ENCODE measurements at places on chromosomes 2 and 18.
A peak's percentile ranks its signal among the peaks of the same experiment; 100 is the strongest.

- no peak for DNase-seq
Observed at GRCh38 chr2:156199588-156199987, 132.9 kb downstream of the NR4A2 start.

DNA sequence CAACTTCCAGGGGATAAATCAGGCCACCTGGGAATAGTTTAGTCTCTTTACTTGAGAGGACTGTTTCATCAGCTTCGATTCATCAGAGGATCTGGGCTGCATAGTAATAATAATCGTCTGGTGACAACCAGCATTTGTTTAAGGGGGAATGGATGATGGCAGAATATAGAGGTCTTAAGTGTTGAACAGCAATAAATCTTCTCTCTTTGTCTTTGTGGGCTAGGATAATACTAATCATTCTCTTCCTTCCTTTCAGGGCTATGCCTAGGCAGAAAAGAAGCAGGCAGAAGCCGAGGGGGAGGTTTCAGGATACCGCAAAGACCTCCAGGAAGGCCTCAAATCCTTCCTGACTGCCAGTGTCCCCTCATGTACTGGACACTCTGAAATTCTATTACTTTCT is 150.4 kb upstream of the GAREM1 start:
- no peak for DNase-seq

DNA sequence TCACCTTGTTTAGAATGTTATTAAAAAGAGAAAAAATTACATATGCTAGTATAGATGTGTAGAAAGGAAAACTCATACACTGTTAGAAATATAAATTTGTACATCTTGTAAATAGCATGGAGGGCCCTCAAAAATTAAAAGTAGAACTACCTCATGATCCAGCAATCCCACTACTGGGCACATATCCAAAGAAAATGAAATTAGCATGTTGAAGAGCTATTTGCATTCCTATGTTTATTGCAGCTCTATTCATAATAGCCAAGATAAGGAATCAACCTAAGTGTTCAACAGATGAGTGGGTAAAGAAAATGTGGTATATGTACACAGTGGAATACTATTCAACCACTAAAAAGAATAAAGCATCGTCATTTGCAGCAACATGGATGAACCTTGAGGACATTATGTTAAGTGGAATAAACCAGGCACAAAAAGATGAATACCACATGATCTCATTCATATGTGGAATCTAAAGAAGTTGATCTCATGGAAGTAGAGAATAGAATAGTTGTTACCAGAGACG is 251.5 kb upstream of the THUMPD2 start:
- DNase-seq = no peak

DNA sequence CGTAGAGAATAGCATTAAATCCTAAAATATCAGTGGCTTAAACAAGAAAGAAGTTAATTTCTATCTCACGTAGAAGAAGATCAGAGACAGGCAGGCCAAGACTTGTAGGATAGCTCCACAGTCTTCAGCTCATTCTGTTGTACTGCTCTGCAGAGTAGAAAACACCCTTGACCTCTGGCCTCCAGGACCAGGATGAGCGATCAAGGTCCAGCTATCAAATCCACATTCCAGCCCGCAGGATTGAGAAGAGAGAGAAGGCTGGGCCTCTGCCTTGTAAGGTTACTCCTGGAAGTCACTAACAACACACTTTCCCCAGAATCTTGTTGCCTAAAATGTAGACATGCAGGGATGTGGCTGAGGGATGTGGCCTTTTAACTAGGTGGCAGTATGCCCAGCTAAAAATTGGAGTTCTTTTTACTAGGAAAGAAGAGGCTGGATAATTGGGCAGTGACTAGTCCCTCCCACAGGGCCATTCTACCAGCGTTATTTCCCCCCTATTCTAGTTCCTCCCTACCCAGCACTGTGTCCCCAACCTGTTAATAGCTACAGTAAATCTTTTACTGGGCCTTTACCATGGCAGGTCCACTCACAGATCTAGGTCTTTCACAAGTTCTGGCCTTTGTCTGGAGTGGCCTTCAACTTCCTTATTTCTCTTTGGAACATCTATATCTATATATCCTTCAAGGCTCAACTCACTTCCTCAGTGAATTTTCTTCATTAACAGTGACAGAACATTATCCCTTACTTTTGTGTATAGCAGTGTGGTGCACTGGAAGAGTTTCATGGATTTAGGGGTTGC is 165.0 kb downstream of the DIS3L2 start:
- DNase-seq = no peak

GRCh38 chr2:237465515-237466148 is 21.4 kb upstream of the MLPH start:
- DNase-seq = peak; percentile 88

DNA sequence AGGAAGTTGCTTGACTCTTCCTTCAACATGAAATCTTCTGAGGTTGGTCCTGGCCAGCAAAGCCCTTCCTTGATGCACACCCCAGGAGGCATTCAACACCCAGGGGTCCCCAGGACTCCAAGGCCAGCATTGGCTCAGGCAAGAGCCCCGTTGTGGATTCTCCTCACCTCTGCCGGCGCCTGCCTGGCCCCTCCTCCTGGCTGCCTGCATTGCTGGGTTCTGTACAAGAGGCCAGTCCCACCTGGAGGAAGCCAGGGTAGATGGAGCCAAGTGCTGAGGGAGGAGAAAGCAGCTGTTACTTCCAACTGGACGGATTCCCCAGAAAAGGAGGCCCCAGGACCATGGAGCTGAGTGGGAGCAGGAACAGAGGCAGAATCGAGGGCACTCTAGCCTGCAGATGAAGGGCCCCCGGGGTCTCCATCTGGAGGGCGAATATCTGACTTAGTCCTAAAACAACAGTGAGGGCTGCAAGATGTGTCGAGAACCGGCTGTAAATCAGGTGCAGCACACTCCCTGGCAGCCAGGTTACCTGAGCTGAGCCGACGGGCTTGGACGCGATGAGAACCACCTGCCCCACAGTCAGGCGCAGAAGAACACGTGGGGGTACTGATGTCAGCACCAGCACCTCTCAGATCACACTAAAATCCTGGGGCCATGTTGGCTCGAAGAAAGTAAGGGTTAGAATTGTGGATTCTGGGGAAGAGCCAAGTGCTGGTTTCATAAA is 399.6 kb upstream of the SALL3 start:
- DNase-seq = no peak

- no peak for DNase-seq
Observed at GRCh38 chr2:52253416-52253980, 1221.6 kb upstream of the NRXN1 start.

DNA sequence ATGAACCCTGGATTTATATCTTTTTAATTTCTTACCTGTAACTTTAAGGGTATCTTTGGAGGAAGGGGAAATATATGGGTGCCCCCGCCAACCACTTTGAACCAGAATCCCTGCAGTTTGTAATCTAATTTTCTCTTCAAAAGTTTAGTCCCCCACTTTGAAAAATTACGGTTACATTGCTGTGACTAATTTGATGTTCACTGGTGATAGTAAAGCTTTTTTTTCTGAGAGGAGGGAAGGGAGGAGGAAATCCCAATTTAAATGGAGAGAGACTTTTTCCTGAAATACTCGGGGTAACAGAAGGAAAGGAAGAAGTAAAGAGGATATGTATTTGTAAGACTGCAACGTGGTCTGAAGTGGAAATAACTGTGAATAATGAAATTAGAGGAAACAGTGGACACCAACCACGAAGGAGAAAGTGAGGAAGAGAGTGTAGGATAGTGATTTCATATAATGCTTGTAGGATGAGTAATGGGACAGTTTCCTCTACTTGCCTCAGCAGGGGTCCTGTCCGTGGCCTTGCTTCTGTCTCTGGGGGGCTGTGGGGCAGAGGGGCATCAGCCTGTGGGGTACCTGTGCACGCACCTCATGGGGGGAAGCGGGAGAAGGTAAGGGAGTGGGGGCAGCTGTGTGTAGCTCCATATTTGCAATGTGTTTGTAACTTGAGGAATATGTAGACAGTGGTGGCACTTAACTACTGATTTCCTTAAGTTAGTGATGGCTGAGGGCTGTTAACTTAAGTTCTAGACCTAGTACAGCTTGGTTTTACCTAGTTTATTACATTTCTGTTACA is 161.1 kb downstream of the LTBP1 start:
- no peak for DNase-seq

DNA sequence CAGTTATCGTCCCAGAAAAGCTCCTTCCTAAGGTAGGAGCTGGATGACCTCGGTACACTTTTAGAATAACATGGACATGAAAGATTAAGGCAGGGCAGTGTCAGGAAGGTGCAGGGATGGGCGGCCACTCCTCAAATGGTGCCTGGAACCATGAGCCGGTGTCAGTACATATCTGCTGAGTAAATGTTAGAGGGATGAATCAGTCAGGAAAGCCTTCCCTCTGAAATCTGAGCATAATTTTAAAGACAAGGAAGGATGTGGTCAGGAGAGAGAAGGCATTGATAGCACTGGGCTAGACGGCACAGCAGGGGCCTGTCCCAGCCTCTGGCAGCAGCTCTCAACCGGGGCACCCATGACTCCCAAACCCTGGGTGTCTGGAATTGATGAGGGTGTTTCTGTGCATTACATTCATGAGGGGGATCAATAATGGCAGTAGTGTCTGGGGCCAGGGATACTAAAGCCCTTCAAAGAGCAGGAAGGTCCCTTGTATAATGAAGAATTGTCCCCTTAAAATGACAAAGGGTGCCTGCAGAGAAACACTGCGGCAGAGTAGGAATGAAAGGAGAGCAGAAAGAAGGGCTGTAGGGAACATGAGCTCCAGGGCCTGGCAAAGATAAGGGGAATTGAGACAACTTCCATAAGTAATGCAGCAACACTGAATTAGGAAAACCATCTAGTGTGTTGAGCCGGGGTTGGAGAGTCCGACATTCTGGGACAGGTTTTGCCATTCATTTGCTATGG is 162.3 kb upstream of the REV1 start:
- DNase-seq = peak; percentile 75

All from HS-5 (cell line).